ENCODE measurements at places on chromosomes 7 and 10. TPM values are rescaled to one million over a fixed set of nuclear protein-coding genes. Genes with fewer than 3 reads are reported as not detected.

The SSBP1 gene
- total RNA-seq, result 291 TPM

The CCL24 gene
- total RNA-seq, result not detected

The EGFR gene
- total RNA-seq, result not detected

The UCMA gene
- not detected for total RNA-seq

- DNase-seq, result no peak
Measured at GRCh38 chr7:91325726-91326125, 61.5 kb downstream of the FZD1 start.

DNA sequence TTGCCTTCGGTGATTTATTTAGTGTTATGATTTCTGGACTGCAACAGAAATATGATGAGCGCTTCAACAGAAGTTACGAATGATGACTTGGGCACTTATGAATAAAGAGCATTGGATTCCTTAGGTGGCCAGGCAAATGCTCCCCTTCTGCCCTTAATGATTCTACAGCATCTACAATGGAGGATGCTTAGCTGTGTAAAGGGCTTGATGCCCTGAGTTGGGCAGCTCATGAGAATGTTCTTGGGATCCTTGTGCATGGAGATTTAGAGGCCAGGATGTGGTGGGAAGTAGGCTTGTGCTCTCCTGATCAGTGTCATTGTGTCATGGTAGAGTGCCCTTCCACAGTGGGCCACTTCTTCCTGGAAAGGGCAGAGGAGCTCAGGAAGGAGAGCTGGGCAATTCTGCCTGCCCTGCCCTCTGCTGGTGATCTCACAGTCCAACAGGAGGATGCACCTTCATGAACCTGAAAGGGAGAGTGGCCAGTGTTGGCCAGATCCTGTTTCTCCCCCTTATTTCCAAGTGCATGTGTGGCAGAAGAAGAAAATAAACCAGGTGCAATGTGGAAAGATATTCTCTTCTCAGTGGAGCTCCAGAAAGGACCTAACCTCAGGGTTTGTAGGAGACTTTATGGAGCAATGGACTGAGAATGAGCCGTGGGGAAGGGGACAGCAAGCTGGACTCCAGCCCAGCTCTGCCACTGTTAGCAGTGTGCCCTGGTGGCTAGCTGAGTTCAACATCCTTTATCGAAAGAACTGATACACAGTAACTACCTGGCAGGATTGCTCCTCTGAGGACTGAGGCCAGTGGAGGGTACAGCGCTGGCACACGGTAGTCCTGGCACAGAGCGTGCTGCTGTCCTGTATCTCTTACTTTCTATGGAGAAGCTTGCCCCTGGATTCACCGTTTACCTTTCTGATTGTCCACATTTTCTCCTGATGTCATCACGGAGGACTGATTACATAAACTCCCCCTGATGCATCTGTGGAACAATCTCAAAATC, 182.9 kb downstream of the BMPER start:
- DNase-seq, result no peak

DNA sequence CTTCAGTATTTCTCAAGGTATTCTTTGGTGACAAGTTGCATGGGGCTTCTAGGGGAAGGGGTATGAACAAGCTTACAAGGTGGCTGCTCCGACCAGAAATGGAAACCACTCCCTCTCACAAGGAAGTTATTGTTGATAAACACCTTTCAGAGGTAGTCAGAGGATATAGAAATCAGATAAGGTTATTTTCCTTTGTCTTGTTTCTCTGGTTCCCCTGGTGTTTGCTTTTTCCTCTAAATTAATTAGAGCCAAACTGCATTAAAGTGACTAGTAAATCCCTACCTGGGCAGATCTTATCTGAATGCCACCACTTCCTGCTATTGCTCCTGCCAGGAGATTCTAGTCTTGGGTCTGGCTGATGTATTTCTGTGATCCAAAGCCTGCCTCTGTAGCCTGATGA, 725.4 kb downstream of the INHBA start:
- no peak for DNase-seq

GRCh38 chr10:677750-678661, 11.5 kb downstream of the DIP2C start:
- no peak for DNase-seq

GRCh38 chr10:59757966-59758365, 4.7 kb upstream of the MRLN start:
- no peak for DNase-seq

GRCh38 chr7:16411391-16411790, 9.9 kb downstream of the CRPPA start:
- no peak for DNase-seq

Data from CD8-positive, alpha-beta memory T cell (primary cell).